Renal cortex interstitium (tissue), 15 donors: ENCODE measurements at places on chromosomes 13 and 19. TPM values are rescaled to one million over a fixed set of nuclear protein-coding genes. Genes with fewer than 3 reads are reported as not detected.

The CYP2F1 gene
- polyA plus RNA-seq, result 0.33 TPM

The MIR17HG gene
- polyA plus RNA-seq, result 6.6 TPM

The SMIM44 gene
- polyA plus RNA-seq, result 0.74 TPM

DNA sequence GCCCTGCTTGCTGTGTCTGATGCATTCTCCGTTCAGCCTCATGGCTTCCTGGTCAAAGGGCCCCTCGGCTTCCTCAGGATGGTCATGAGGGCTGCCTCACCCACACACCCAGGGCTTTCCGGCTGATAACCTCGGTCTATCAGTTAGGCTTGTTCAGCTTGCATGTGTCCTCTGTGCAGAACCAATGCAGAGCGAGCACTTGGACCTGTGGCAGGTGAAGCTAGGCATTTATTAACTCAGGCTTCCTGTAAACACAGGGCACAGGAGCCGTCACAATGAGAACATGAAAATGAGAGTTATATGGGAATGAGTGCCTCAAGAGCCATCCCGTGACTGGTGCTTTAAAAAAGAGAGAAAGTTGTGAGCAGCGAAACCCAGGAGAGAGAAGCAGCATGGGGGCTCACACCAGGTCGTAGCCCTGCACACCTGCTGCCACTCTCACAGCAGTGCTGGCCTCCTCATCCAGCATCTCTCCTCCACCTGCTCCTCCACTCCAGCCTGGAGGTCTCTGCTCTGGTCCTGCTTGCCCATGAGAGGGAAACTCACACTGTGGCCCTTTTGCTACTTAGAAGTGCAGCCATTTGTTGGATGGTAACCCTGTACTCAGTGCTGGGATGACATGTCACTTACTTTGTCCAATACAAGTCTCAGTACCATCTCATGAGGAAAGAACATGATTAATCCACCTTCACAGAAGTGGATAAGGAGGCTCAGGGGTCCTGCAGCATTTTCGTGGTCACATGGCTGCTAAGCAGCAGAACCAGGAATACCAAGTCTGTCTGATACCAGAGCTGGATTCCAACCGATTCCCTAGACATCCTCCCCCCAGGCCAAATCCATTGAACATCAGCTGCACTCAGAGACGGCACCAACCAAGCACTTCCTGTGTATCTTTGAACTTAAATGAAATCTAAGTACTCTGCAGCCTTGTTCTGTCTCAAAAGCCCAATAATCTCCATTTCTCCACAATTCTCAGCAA lies 50.5 kb upstream of the IRS2 start:
- DNase-seq, result peak; percentile 34

- DNase-seq, result no peak
Measured at GRCh38 chr13:46124967-46125933, 20.4 kb upstream of the CPB2 start.

- DNase-seq, result no peak
Measured at GRCh38 chr13:74115133-74115532, 19.1 kb downstream of the KLF12 start.

DNA sequence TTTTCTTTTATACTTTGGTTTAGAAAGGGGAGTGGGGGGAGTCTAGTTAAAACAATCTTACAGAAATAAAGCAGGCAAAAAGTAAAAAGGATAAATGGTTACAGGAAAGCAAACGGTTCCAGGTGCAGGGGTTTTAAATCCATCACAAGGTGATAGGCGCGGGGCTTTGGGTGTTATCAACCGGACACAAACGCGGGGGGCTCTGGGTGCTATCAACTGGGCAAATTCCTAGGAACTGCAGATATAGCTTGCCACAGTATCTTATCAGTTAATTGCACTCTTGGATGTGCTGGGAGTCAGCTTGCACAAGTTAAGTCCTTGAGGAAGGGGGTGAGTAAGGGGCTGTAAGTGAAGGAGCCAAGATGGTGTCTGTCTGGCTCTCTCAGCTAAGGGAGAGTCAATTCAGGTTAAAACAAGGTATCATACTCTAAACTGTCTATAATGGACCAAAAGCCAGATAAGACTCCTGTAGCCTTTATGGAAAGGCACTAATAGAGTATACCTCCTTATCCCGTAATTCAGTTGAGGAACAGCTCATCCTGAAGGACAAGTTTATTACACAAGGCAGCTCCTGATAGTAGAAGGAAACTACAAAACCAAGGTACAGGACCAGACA lies 32.6 kb upstream of the ZSCAN5A start:
- no peak for DNase-seq
